ENCODE measurements at places on chromosomes 13 and 19.

GRCh38 chr19:50838239-50838638 is 4.9 kb upstream of the KLK15 start:
- no peak for DNase-seq

GRCh38 chr19:1172353-1173158 is 1.5 kb downstream of the SBNO2 start:
- no peak for DNase-seq

- DNase-seq = no peak
Observed at GRCh38 chr13:112725346-112726015, 35.6 kb downstream of the ATP11A start.

DNA sequence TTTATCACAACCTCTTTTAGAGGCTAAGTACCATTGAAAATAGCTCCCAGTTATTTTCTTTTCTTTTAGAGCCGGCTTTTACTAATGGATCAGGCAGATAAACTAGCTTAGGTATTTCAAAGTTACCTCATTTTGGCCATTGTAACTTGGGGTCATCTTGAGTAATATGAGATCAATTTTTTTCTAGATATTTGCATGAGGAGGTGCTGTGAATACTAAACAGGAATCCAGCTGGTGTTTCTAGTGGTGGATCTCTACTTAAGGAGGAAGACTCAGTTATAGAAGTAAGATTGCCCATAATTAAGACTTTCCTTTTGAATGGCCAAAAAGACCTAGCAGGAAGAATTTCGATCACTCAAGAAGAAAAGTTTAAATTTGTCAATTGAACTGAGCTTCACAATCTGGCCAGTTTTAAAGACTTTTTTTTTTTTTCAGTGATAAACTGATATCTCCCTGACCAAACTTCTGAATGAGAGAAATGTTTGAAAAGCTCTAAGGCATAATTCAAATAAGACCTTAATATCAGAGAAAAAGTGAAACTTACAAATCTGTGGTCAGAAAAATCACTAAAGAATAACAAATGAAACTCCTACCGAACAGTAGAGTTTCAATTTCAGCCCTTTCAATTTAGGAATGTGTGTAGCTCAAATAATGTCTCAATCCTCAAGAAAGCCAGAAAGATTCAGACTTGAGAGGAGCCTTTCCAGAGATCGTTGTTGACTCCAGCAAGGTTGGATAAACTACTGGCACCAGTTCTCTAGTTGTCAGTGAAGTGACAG is 11.6 kb upstream of the NAA16 start:
- no peak for DNase-seq

DNA sequence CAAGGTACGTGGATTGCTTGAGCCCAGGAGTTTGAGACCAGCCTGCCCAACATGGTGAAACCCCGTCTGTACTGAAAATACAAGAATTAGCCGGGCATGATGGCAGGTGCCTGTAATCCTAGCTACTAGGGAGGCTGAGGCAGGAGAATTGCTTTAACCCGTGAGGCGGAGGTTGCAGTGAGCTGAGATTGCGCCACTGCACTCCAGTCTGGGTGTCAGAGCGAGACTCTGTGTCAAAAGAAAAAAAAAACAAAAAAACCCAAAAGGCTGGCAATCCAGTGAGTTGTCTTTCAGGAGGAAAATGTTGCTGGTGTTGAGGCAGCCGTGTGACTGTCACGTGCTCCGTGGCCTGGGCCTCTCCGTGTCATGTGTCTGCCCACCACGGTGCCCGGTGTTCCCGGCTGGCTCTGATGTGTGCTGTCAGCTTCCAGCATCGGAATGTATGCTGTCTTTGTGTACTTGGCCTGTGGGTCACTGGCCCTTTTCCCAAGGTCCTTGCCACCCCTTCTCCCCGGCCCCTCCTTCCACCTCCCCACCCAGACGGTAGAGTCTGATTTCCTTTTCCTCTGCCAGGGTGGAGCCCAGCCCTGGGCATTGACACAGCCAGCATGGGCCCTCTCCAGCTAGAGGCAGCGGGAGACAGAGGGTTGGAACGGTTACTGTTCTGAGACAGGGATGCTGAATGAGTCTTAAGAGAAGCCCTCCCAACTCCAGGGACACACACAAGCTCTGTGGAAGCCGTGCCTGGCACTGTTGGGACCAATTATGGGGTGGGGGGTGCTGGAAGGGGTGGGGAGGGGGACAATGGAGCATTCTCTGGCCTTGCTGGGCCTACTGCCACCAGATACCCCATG is 7.2 kb upstream of the TUBB4A start:
- no peak for DNase-seq

All from HS-5 (cell line).